Dermis microvascular lymphatic vessel endothelial cell (primary cell): ENCODE measurements at places on chromosomes 11 and 22.

- no peak for DNase-seq
Observed at GRCh38 chr11:65537620-65538231, 12.8 kb downstream of the SCYL1 start.

- no peak for DNase-seq
Observed at GRCh38 chr22:48310289-48310688, 1517.4 kb downstream of the BRD1 start.

DNA sequence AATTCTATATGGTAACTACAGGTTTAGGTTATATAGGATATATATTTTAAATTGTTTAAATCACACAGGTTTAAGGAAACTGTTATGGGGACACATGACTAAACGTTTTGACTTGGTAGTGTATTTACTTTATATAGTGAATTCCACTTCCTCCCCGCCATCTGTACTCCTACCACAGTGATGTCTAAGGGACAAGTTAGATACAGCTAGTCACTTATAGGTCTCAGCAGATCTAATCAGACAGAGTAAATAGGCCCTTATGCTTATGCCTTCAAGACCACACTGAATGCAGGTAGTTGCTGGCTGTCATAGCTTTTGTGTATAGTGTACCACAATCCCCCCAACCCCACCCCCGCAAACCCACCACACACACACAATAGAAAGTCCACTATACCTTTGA is 8.2 kb downstream of the SESN3 start:
- no peak for DNase-seq

DNA sequence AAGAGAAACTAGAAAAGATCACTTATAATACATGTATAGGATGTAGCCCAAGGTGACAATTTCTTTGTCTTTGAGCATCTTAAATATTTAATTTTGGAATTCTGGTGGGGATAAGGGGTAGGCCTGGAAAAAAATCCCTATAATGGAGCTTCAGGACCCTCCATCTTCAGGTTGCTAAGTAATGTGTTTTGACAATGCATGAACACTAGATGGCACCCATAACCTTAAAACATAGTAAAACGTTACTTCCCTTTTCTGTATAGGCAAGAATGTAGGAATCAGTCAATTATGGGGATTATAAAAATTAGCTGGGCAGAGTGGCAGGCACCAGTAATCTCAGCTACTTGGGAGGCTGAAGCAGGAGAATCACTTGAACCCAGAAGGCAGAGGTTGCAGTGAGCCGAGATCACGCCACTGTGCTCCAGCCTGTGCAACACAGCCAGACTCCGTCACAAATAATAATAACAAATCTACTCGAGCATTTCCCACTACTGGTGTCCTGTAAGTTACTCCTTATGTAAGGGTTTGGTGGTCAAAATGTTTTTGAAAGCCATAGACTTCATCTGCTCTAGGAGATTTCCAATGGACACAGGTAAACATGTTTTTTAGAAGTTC is 541.9 kb upstream of the CCDC90B start:
- peak; percentile 23 for DNase-seq

- no peak for DNase-seq
Observed at GRCh38 chr11:109604481-109605400, 182.8 kb downstream of the C11orf87 start.

- DNase-seq: peak; percentile 42
Observed at GRCh38 chr22:44331881-44332714, 19.3 kb upstream of the SHISAL1 start.

DNA sequence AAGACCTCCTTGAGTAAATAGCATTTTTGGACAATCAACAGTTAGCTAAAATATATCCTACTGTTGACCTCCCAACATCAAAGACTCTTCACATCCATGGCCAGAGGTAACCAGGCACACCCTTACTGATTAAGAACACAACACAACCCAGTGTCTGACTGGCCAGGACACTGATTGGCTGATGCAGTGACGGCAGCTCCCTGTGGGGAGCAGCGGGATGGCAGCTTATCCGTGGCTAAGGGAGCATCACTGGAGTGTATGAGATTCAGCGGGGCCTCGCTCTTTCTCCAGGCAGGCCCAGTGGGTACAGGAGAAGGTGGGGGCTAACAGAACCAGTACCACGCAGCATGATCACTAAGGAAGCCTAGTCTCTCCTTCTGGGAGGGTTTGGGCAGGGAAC is 10.3 kb upstream of the IL2RB start:
- no peak for DNase-seq

GRCh38 chr11:92376146-92376599 is 151.6 kb downstream of the FAT3 start:
- DNase-seq: no peak

DNA sequence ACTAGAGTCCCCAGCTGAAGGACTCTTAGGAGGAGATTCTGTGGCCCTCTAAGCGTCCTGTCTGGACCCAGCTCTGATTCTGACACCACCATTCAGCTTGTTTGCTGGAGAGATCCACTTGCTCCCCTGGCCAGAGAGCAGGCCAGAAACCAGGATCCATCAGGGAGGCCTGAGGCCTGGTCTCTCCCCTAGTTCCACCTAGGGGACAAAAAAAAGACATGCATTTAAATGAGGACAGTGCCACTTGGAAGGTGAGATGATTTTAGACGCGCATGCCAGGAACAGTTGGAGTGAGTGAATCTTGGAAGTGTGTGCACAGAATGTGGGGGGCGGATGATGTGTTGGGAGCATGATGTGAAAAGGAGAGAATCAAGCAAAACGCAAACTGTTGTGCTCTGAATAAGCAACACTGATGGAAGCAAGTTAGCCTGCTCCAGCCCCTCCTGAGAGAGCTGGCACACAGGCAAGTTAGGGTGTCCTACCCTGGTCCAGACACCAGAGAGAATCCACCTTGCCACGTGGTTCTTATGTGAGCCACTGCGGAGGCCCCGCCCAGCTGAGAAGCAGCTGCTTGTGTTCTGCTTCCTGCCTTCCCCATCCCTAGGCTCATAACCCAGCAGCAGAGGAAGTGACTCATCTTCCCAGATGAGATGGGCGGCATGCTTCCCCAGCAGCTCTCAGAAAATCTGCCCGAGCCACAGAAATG is 8.0 kb upstream of the SLCO2B1 start:
- DNase-seq: peak; percentile 95

GRCh38 chr11:535210-535518 is 212 bp downstream of the HRAS start:
- DNase-seq: no peak
